IPS DF 19.7 (cell line): ENCODE measurements at places on chromosomes 2 and 18.

- DNase-seq = no peak
These were observed 77.4 kb downstream of the ABCA12 start for GRCh38 chr2:215060861-215061536.

GRCh38 chr2:236973343-236973980 is 112.2 kb upstream of the COPS8 start:
- no peak for DNase-seq

- no peak for DNase-seq
These were observed 141.0 kb downstream of the FMNL2 start for GRCh38 chr2:152475982-152476381.

GRCh38 chr2:38862476-38862875 is 13.3 kb downstream of the DHX57 start:
- DNase-seq = no peak

GRCh38 chr2:10080536-10081304 is 509 bp upstream of the CYS1 start:
- DNase-seq = no peak

DNA sequence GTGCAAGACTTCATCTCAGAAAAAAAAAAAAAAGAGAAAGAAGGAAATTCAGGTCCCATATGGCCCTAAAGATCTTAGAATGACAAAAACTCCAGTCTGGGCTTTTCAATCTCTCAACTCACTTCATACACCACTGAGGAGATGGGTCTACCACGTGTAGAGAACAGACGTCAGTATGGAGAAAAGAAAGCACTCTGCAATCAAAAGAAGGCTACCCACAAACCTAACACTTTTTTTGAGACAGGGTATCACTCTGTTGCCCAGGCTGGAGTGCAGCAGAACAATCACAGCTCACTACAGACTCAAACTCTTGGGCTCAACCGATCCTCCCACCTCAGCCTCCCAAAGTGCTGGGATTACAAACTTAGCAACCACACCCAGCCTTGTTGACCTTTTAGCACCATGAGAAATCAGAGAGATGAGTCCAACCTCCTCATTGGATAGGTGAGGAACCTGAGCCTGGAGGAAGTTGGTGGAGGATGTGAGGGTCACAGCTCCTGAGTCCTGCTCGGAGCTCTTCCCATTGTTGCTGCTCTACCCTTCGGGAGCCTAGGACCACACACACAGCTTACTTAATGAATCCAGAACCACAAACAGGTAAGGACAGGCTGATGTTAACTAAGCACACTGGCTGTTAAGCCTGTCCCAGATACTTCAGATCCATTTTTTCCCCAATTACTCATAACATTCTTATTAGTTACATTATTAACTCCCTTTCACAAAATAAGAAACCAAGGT is 23.7 kb downstream of the TBC1D8 start:
- no peak for DNase-seq

DNA sequence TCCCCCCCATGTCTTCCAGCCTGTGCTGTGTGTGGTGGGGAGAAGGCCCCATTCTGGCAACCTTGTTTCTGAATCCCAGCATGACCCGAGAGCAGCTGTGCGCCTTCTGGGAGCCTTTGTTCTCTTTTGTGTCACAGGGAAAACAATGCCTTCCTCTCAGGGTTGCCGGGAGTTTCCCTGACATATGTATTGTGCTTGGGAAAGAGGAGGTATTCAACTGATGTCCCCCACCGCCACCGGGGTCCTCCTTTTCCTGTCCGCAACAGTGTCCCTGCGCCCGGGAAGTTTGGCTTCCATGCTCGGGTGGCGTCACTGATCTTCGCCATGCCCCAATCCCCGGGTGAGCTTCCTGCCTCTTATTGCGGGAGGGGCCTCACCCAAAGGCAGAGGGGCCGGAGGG is 77.5 kb upstream of the ASB18 start:
- DNase-seq = no peak
